ENCODE measurements at places on chromosomes 7 and 10. TPM values are rescaled to one million over a fixed set of nuclear protein-coding genes. Genes with fewer than 3 reads are reported as not detected.

Gene LRWD1
- 21.8 TPM for total RNA-seq

DNA sequence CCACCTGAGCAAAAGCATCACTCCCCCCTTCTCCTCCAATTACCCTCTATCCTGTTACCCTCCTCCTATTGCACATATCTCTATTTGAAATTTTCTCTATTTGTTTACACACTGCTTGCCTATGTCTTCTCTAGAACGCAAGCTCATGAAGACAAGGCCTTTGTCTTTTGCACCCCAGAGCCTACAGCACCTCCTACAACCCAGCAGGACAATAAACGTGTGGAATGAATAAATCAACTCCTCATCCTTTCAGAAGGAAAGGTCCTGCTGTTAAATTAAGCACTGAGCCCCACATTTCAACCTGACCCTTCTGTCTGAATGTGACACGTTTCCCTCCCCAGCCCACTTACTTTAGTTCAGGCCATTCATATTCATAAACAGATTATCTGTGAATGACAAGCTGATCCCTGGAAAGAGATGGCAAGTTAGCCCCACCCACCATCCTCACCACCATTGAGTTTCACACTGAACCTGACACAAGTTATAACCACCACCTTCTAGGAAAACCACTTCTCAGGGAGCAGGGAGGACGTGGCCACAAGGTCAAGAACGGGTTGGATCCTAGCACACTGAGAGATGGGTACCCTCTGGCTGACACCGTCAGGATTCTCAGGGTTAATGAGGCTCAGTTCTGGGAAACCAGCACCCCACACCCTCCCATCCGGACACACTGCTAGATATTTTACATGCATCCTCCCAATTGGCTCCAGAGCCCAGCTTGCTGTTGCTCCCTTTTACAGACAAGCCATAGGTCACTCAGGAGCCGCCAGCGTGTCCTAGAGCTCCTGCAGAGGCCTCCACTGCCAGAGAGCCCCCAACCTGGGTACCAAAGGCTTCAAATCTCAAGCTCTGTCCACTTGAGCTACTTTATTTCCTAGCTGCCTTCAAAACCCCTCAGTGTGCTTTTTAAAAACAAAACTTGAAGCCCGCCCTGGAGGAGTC lies 934 bp downstream of the PRTFDC1 start:
- peaks cover 10% of the 10 kb centered on the region for H3K27me3 ChIP-seq
- H3K4me1 ChIP-seq, result peaks cover 10% of the 10 kb centered on the region
- peak overlapping the region; percentile 8 for H3K27ac ChIP-seq
- DNase-seq, result no peak
- H3K4me3 ChIP-seq, result peak overlapping the region; percentile 63

DNA sequence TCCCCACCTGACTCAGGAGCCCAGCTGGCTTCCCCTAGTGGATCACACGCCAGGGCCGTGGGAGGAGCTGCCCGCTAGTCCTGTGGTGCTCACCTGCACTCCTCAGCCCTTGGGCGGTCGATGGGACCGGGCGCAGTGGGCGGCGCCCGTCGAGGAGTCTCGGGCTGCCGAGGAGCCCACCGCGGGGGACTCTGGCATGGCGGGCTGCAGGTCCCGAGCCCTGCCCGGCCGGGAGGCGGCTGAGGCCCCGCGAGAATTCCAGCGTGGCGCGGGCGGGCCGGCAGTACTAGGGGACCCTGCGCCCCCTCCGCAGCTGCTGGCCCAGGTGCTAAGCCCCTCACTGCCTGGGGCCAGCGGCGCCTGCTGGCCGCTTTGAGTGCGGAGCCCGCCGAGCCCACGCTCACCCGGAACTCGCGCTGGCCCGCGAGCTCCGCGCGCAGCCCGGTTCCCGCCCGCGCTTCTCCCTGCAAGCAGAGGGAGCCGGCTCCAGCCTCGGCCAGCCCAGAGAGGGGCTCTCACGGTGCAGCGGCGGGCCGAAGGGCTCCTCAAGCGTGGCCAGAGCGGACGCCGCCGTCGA lies 367.9 kb downstream of the TYW1 start:
- no peaks in the 10 kb centered on the region for H3K27me3 ChIP-seq
- H3K36me3 ChIP-seq, result no peaks in the 10 kb centered on the region
- no peaks in the 10 kb centered on the region for H3K4me1 ChIP-seq
- H3K27ac ChIP-seq, result no peak overlapping the region

DNA sequence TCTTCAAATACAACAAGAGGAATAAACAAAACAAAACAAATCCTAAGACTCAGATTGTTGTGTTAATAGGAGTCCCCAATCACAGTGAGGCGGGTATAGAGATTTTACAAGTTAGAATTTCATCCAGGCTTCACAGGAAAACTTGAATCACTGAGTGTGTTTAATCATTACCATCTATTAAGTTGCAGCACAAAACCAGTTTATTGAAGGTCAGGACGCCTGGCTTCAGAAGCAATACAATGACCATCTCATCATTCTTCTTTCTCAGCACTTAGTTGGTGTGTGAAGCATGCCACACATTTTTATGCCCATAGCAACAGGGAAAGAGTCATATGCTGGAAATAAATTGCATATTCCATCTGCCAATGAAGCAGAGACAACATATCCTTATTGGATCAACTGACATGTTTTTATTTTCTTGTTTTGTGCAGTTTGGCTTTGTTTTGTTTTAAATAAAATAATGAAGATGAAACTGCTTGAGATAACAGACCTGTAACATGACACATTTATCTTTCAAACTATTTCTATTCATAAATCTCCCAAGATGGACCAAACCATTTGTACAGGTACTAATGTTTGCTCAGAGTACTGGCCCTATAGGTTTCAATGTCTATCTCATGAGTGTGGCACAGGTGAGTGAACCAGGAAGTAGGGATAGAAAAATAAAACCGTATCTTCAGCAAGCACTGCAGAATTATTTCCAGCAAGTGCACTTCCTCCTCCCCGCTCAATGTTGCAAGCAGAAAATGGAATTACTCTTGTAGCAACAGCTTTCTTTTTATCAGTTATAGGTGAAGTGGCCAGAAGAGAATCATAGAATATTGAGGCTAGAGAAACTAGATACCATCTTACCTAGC lies 40.4 kb downstream of the TAC1 start:
- no peaks in the 10 kb centered on the region for H3K4me1 ChIP-seq
- no peak for DNase-seq
- no peak overlapping the region for H3K4me3 ChIP-seq
- H3K36me3 ChIP-seq, result no peaks in the 10 kb centered on the region

Gene TFEC
- total RNA-seq, result not detected

DNA sequence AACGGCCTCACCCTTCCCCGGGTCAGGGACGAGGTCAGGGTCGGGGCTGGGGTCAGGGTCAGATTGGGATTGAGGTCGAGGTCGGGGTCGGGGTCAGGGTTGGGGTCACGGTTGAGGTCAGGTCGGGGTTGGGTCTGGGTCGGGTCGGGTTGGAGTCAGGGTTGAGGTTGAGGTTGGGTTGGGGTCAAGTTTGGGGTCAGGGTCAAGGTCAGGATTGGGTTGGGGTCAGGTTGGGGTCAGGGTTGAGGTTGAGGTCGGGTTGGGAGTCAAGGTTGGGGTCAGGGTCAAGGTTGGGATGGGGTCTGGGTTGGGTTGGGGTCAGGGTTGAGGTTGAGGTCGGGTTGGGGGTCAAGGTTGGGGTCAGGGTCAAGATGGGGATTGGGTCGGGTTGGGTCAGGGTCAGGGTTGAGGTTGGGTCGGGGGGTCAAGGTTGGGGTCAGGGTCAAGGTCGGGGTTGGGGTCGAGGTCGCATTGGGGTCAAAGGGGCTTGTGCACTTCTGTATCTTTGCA lies 131.4 kb downstream of the VIPR2 start:
- peaks cover 4% of the 10 kb centered on the region for H3K27me3 ChIP-seq
- H3K27ac ChIP-seq, result no peak overlapping the region
- no peak overlapping the region for H3K4me3 ChIP-seq
- peaks cover 12% of the 10 kb centered on the region for H3K4me1 ChIP-seq

Gene SORCS1
- total RNA-seq, result 0.21 TPM

- peak overlapping the region; percentile 44 for H3K27ac ChIP-seq
- H3K36me3 ChIP-seq, result peaks cover 4% of the 10 kb centered on the region
- no peak overlapping the region for H3K4me3 ChIP-seq
- H3K4me1 ChIP-seq, result peaks cover 30% of the 10 kb centered on the region
- peak; percentile 16 for DNase-seq
- no peaks in the 10 kb centered on the region for H3K27me3 ChIP-seq
These were observed 42.5 kb downstream of the ABLIM1 start for GRCh38 chr10:114615600-114616007.

GRCh38 chr7:111103678-111104274 lies 12.8 kb downstream of the LRRN3 start:
- DNase-seq, result no peak
- peak overlapping the region; percentile 58 for H3K27ac ChIP-seq
- peaks cover 73% of the 10 kb centered on the region for H3K4me1 ChIP-seq
- H3K4me3 ChIP-seq, result no peak overlapping the region
- no peaks in the 10 kb centered on the region for H3K27me3 ChIP-seq
- H3K36me3 ChIP-seq, result peaks cover 81% of the 10 kb centered on the region

Gene PPP2R2D
- 33.7 TPM for total RNA-seq

GRCh38 chr10:13944823-13945222 lies 358.1 kb downstream of the PRPF18 start:
- peaks cover 7% of the 10 kb centered on the region for H3K27me3 ChIP-seq
- no peaks in the 10 kb centered on the region for H3K4me1 ChIP-seq

Gene HTRA1
- total RNA-seq, result not detected

GRCh38 chr7:135888740-135889139 lies 88.4 kb downstream of the MTPN start:
- DNase-seq, result no peak
- peaks cover 6% of the 10 kb centered on the region for H3K4me1 ChIP-seq
- no peaks in the 10 kb centered on the region for H3K27me3 ChIP-seq

Gene CCDC146
- total RNA-seq, result 2.9 TPM

Data from activated T-helper 2 cell treated with anti-CD3 and anti-CD28 coated beads, Interferon-gamma antibody, Interleukin-2, Interleukin-4, amounts not matched to agents 10 μg/mL and 5 μg/mL and 100 μg/mL, durations not matched to agents 14 hours and 24 hours and 36 hours (primary cell).